Midbrain (tissue), 1 donor: ENCODE measurements at places on chromosomes 13 and 19.

DNA sequence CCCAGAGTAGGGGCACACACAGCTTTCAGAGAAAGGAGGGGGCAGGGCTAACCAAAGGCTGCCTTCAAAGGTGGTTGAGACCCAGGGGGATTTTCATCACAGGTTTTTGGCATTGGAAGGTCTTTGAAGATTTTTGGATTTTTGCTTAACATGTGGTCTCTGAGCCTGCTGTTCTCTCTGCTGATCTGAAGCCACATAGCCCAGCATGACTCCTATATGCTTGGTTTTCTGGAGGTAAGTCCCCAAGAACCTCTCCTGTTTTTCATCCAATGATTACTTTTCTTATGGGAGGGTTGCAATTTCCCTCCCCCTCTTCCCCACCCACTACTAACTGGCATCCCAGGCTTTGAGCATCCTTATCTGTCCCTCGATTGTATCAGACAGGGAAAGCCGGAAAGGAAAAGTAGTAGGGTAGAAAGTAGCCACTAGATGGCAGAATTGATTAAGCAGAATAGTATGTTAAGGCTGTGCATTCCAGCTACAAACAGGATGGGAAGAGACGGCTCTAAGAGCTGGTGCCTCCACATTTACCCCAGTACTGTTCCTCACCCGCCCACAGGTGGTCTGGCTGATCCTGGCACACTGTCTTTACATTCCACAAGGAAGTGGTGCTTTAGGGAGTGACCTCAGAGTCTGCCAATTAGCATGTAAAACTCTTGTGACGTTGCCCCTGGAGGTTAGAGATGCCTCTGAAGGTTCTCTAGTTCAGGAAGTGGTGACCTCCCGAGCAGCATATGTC, 218.9 kb upstream of the EDNRB start:
- DNase-seq, result peak; percentile 77

DNA sequence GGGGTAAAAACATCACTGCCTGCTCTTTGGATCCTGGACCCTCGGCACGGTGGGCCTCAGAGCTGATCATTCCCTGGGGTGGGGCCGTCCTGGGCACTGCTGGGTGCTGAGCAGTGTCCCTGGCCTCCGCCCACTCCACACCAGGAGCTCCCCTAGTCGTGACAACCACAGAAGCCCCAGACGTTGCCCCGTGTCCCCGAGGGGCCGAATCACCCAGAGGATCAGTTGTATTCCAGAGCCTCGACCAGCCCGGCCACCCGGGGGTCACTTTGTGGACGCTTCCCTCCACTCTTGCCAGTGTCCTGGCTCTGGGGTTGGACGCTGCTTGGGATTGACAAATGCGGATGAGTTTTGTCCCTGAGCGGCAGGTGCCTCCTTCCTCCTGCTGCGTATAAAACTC, 10.2 kb downstream of the C2CD4C start:
- no peak for DNase-seq

DNA sequence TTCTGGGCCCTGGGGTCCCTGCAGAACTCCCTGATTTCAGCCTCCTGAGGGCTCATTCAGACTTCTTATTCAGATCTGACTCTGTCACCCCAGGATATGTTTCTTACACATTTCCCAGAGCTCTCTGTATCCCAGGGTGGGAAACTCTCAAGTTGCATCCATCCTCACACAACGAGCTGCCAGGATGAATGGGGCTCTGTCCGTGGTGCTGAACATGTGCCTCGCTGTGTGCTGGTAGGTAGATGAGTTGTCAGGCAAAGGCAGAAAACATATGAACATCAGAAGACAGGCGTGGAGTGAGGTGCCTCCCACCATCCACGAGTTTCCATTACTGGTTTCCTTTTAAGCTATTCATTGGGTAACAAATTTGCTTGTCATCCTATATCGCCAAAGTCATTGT, 11.4 kb upstream of the IGFL1 start:
- no peak for DNase-seq

GRCh38 chr13:96652506-96652905, 341.8 kb downstream of the OXGR1 start:
- DNase-seq, result no peak

DNA sequence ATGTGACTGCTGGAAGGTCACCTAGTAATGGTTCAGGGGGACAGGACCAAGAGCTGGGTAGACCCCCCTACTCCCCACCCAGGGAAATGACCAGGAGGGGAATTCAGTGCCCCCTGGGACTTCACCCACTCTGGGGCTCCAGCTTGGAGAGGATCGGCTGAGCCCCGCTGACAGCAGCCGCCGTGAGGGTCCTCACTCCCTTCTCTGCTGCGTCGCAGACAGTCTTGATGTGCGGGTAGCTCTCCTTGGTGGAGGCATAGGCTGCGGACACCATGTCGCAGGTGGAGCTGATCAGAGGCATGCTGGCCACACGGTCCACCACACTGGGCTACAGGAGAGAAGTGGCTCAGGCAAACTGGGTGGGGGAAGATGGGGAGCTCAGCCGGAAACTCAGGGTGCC, 7.8 kb downstream of the PLIN3 start:
- no peak for DNase-seq

GRCh38 chr19:7280940-7281666, 13.1 kb downstream of the INSR start:
- DNase-seq, result no peak

- no peak for DNase-seq
Measured at GRCh38 chr13:108755083-108755482, 125.7 kb downstream of the MYO16 start.

GRCh38 chr19:46952874-46953273, 66.8 kb upstream of the NPAS1 start:
- no peak for DNase-seq

- peak; percentile 84 for DNase-seq
Measured at GRCh38 chr19:5947435-5947834, 30.5 kb downstream of the RANBP3 start.

GRCh38 chr19:57058871-57059270, 60.9 kb upstream of the USP29 start:
- no peak for DNase-seq

- no peak for DNase-seq
Measured at GRCh38 chr13:106802917-106803316, 235.0 kb upstream of the ARGLU1 start.

- DNase-seq, result no peak
Measured at GRCh38 chr19:3849092-3849491, 19.7 kb downstream of the ZFR2 start.

DNA sequence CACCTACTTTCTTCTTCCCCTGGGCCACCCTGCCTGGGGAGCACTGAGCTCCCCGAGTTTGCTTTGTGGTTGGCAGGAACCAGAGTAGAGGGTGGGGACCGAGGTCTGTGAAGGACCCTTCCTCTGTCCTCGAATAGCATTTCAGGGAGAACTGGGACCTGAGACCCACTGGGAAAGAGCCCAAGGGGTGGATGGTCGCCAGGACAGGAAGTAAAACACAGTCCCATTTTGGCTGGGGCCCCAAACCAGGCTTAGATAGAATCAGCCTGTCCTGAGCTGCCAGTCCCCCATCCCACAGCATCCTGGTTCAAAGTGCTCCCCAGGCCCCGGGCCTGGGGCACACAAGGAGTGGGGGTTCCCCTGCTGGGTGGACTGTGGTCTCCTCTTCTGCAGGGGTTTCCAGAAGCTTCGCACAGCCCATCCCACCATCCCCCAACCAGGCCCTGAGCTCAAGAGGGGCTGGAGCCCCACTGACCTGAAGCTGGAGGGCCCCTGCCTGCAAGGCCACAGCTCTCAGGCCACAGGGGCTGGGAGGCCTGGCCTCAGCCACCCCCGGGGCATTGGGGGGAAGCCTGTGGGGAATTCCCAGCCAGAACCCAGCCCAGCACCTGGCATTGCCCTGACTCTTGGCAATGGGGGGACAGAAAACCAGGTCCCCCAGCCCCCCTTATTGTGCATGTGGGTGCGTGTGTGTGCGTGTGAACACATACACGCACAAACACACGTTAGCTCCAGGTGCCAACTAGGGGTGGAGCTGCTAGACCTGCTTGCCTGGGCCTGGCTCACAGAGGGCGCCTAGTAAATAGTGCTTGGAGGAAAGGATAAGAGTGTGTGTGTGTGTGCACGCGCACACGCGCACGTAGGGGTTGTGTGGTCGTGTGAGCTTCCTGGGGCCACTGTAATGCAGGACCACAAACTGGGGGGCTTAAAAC, 995 bp upstream of the MKNK2 start:
- DNase-seq, result no peak

DNA sequence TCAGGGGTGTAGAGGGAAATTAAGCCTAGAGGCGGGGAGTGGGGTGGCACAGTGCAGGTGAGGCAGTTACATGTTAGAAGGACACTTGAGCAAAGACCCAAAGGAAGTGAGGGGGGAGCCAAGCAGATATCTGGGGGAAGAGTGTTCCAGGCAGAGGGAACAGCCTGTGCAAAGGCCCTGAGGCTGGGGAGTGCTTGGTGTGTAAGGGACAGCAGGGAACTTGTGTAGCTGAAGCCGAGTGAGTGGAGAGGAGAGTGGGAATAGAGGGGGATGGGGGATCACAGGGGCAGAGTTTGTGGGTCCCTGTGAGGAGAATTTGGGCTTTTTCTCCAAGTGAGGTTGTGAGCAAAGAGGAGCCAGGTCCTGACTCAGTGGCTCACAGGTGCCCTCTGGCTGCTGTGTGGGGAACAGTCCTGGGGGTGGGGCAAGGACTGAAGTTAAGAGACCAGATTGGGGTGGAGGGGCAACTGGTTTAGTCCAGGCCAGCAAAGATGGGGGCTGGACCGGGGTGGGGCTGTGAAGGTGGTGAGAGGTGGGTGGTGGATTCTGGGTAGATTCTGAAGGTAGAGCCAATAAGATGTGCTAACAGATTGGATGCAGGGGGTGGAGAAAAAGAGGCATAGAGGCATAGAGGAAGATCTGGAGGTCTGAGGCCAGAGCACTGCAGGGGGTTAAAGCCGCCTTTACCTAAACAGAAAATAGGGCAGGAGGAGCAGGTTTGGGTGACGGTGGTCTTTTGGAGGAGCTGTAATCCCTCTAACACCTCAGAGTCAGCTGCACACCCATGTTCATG, 75.3 kb downstream of the CACNA1A start:
- DNase-seq, result peak; percentile 1

GRCh38 chr13:80118506-80118905, 222.4 kb downstream of the SPRY2 start:
- DNase-seq, result no peak

DNA sequence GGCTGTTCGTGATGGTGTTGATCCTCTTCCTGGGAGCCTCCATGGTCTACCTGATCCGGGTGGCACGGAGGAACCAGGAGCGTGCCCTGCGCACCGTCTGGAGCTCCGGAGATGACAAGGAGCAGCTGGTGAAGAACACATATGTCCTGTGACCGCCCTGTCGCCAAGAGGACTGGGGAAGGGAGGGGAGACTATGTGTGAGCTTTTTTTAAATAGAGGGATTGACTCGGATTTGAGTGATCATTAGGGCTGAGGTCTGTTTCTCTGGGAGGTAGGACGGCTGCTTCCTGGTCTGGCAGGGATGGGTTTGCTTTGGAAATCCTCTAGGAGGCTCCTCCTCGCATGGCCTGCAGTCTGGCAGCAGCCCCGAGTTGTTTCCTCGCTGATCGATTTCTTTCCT, 12.2 kb upstream of the C19orf33 start:
- DNase-seq, result no peak

DNA sequence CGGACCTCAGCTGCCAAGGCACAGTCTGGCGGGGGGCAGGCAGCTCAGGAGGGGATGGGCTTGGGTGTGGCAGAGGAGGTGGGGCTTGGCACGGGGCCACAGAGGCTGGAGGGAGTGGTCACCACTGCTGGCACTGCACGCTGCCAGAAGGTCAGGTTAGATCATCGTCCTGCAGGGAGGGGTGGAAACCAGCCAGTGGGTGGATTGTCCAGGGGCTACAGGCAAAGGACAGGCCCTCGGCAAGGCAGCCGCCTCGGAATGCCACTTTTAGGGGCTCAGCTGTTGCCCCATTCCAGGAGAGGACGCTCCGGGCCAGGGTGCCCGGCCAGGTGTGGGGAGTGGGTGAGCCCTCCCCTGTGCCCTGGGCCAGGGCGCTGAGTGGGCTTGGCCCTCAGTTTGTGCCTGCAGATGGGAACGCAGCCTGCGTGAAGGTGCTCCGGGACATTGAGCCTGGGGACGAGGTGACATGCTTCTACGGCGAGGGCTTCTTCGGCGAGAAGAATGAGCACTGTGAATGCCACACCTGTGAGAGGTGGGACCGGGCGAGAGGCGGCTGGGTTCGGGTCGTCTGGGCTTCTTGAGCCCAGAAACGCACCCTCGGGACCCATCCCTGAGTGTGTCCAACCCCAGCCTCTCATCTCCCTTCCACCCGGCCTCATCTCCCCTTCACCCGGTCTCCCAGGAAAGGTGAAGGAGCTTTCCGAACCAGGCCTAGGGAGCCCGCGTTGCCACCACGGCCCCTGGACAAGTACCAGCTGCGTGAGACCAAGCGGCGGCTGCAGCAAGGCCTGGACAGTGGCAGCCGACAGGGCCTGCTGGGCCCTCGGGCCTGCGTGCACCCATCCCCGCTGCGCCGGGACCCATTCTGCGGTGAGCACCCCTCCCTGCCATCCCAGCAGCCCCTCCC, 6.4 kb downstream of the KMT5C start:
- no peak for DNase-seq

DNA sequence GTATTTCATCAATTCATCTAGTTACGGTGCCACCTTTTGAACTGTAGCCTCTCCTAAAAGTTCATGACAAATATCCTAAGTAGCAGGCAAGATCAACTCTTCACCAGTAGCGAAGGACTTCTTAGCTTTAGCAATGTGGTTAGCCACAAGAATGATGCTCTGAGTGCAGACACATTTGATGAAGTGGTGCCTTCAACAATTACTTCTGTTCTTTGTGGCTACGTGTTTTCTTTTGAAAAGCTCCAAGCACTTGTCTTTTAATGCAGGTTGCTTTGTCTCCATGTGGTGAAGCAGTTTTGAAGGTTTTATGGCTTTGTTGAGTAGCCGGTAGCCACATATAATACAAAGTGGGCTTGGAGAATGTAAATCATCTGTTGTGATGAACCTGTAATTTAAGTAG, 194.7 kb downstream of the B3GLCT start:
- no peak for DNase-seq

DNA sequence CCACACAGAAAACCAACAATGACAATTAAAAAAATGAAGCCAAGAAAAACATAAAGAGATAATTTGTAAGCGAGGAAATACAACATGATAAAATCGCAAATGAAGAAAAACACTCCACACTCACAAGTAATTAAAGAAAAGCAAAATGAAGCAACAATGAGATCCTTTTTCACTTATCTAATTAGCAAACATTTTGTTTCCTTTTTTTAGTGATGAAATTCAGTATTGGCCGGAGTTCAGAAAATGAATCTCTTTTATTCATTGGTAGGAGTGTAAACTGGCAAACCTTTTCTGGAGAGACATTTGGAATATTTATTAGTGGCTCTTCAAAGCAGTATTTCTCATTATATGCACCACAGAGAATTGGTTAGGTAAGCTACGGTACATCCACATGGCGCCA, 70.6 kb upstream of the POMP start:
- DNase-seq, result no peak

GRCh38 chr19:45271735-45272108, 20.7 kb downstream of the MARK4 start:
- no peak for DNase-seq
